ENCODE measurements at places on chromosomes 16 and 17. TPM values are rescaled to one million over a fixed set of nuclear protein-coding genes. Genes with fewer than 3 reads are reported as not detected.

DNA sequence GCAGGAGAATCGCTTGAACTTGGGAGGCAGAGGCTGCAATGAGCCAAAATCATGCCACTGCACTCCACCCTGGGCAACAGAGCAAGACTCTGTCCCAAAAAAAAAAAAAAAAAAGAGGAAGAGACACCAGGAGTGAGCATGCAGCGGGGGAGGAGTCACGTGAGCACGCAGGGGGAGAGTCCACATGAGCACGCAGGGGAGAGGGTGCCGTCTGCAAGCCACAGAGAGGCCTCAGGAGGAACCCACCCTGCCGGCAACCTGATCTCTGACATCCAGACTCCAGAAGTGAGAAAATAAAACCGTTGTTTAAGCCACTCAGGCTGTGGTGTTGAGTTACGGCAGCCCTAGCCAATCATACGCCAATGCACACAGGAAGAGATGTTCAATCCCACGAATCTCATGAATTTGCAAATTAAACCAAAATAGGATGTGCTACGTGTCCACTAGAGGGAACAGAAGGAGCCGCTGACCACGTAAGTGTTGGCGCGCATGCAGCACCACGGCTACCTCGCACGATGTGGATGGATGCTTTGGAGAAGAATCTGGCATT is 42.2 kb downstream of the CCDC57 start:
- no peak for DNase-seq

GRCh38 chr17:73410586-73411312 is 98.9 kb upstream of the CDC42EP4 start:
- DNase-seq: no peak

DNA sequence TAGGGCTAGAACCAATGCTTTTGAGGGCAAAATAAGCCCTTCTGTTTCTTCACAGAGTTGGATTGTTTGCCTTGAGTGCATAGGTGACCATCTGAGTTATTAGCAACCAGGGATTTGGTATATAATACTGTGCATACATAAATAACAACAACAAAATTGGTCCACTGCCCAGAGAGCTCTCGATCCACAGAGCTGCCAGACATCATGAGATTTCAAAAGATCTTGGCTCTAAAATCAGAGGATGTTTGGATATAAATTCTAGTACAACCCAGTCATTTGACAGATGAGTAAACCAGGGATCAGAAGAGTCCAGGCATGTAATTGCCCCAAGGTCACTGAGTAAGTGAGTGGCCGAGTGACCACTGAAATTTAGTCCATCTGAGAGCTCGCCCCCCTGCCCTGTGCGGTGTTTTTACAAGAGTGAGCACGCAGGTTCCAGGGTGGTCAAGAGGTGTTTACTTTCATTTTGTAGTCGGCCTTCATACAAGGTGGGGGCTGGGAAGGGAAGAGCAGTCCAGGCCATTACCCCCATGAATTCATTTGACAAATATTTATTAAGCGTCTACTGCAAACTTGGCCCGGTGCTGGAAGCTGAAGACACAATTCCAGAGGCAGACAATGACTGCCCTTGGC is 1.8 kb upstream of the MT2A start:
- no peak for DNase-seq

DNA sequence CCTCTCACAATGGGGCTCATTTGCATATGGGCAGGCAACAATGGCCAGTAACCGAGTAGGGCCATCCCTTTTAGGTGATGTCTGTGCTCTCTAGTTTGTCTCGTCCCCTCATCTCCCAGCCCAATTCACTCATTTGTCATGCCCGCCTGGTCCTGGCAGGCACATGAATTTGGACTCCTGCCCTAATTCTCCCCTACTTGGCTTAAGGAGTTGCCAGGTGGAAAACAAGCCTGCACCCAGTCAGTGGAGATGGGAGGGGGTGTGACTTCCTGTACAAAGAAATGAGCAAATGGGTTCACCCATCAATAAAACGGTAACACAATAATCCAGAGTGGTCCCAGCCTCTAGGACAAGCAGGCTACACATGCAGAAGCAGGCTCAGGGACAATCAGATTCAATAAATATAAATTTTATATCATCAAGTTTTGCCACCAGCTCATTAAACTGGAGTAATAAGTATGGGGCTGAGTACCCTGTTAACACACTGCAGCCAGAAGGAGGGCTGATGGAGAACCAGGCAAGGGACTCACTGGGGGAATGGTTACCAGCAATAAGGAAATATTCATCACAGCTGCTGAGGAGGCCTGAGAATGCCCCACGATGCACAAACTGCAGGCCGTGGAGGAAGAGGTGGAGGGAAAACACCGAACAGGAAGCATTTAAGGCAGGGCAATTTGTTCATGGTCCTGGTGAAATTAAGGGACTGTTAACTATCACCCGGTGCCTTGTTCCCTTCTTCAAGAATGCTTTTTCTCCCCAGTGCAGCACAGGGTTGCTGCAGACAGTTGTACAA is 84.4 kb upstream of the GPRC5B start:
- no peak for DNase-seq

DNA sequence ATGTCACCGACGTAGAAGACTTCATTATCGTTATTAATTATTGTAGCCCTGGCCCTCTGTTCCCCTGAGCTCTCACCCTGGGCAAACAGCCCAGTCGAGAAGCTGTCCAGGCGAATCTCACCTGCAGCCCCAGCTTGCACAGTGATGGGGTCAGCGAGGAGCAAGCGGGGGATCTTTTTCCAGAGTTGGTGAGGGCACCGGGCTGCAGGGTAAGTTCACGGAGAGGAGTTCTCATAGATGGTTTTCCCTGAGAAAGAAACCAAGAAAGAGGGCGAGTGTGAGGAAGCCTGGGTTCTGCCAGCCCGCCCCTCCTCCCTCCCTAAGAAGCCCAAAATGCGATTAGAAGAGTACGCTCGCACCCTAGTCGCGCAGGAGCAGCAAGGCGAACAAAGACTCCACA is 436 bp downstream of the SPAG5 start:
- no peak for DNase-seq

DNA sequence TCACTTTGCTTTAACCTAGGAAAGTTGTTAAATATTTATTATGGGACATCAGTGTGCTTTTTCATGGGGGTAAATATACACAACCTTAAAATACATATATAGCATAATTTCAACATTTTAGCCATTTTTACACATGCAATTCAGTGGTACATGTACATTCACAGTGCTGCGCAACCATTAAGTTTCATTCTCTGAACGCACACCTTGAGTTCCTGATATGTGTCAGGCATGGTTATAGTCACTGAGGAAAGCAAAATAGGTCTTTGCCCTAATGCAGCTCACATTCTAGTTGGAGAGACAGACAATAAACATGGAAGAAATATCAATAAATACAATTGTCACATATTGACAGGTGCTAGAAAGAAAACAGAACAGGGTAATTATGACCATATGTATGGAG is 12.8 kb upstream of the CNEP1R1 start:
- DNase-seq: no peak

GRCh38 chr17:83175822-83176622 is 96.6 kb downstream of the METRNL start:
- no peak for DNase-seq

DNA sequence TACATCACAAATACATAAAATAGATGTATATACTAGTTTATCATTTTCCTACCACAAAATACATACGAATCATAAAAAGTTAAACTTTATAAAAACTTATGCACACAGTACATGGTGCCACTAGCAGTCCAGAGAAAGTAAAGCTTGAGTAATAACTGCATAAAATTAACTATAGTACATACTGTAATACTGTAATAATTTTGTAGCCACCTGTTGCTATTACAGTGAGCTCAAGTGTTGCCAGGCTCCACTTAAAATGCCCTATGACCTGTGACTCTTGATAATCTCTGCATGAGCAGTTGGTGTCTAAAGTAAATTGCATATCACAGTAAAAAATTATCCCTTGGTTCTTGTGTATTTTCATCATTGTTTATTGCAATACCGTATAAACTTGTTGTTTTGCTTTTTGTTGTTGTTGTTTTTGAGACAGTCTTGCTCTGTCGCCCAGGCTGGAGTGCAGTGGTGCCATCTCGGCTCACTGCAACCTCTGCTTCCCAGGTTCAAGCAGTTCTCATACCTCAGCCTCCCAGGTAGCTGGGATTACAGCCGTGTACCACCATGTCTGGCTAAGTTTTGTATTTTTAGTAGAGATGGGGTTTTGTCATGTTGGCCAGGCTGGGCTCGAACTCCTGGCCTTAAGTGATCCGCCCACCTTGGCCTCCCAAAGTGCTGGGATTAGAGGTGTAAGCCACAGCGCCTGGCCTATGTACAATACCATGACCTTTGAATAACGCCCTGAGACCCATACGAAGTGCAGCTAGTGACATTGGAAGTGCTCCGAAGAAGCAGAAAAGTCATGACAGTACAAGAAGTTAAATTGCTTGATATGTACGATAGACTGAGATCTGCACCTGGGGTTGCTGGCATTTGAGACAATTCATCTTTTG is 6.6 kb downstream of the LUC7L3 start:
- DNase-seq: no peak

GRCh38 chr17:30395398-30396022 is 16.8 kb downstream of the CPD start:
- no peak for DNase-seq

GRCh38 chr17:46942441-46943217 is 19.7 kb downstream of the GOSR2 start:
- no peak for DNase-seq

GRCh38 chr16:14420721-14421488 is 209.2 kb downstream of the PARN start:
- no peak for DNase-seq

- DNase-seq: no peak
Observed at GRCh38 chr17:41784207-41784744, 2.2 kb downstream of the JUP start.

DNA sequence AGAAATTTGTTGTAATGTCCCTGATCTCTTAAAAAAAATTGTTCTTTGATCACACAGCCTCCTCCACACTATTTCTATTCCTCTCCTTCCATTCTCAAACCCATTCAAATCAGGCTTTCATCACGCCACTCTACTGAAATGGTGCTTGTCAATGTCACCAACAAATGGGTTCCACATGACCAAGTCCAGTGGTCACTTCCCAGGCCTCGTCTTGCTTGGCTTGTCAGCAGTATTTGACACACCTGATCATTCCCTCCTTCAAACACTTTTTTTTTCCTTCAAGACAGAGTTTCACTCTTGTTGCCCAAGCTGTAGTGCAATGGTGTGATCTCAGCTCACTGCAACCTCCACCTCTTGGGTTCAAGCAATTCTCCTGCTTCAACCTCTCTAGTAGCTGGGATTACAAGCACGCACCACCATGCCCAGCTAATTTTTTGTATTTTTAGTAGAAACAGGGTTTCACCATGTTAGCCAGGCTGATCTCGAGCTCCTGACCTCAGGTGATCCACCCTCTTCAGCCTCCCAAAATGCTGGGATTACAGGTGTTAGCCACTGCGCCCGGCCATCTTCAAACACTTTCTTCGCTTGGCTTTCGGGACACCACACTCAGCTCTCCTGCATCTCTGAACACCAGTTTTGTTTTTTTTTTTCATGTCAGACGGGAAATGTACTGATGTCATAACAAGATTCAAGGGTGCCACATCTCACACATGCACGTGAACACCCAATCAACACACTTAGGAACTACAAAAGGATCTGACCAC is 18.3 kb downstream of the NQO1 start:
- DNase-seq: no peak

- no peak for DNase-seq
Observed at GRCh38 chr16:3822366-3823045, 58.0 kb downstream of the CREBBP start.

DNA sequence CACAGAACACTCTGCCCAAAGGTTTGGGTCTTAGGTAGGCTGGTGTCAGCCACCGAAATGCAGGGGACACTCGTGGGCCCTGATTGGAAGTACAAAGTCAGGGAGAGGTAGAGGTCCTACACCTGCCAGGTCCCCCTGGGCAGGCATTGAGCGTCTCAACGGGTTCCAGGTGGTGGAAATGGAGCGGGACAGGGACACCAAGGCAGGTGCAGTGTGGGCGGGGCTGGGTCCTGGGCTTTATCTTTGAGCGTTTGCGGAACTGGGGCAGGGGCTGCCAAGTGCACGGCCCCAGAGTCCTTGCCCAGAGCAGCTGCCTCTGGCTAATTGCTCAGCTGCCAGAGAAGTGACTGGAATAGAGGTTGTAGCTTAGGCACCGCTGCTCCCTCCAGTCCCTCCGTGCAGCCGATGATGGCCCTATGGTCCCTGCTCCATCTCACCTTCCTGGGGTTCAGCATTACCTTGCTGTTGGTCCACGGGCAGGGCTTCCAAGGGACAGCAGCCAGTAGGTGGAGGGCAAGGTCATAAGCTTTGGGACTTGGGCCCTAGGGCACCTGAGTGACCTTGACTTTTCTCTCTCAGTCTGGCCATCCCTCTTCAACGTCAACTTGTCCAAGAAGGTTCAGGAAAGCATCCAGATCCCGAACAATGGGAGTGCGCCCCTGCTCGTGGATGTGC is at the start of gene ZACN:
Gene ZACN (plus strand): TSS at position 323 of the 675 bp plus-strand sequence. CDS start 83 bp downstream, at position 406.
- no peak for DNase-seq

GRCh38 chr17:40364121-40364861 is at the start of gene GJD3:
Gene GJD3, minus strand, starts transcription at chr17:40364737. Its CDS starts 922 bp downstream, at chr17:40363815.
- DNase-seq: no peak

KRT17 gene
- 74.7 TPM for total RNA-seq

C16orf86 gene
- total RNA-seq: 6.6 TPM

SAMD14 gene
- total RNA-seq: 11.5 TPM

CCL7 gene
- not detected for total RNA-seq

ZFP3 gene
- 3.2 TPM for total RNA-seq

RHBDF1 gene
- total RNA-seq: 109 TPM

KRTAP9-8 gene
- total RNA-seq: not detected

GPR139 gene
- not detected for total RNA-seq

SLC6A4 gene
- 15.2 TPM for total RNA-seq

BAHCC1 gene
- 69.6 TPM for total RNA-seq

DUS2 gene
- total RNA-seq: 8.4 TPM

PRSS27 gene
- 4.4 TPM for total RNA-seq

UMOD gene
- not detected for total RNA-seq

MYH8 gene
- not detected for total RNA-seq

All from thoracic aorta (tissue), 2 donors.